ENCODE measurements at places on chromosomes 11 and 22.

DNA sequence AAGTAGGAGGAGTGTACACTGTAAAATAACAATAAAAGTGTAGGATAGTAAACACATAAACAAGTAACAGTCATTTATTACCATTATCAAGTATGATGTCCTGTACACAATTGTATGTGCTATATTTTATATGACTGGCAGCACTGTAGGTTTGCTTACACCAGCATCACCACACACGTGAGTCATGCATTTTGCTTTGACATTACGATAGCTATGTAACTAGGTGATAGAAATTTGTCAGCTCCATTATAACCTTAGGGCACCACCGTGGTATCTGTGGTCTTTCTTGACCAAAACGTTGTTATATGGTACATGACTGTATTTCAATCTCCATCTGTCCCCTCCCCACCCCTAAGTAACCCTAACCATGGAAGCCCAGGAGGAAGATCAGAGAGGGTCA, 1.1 kb downstream of the DNAL4 start:
- DNase-seq, result no peak

DNA sequence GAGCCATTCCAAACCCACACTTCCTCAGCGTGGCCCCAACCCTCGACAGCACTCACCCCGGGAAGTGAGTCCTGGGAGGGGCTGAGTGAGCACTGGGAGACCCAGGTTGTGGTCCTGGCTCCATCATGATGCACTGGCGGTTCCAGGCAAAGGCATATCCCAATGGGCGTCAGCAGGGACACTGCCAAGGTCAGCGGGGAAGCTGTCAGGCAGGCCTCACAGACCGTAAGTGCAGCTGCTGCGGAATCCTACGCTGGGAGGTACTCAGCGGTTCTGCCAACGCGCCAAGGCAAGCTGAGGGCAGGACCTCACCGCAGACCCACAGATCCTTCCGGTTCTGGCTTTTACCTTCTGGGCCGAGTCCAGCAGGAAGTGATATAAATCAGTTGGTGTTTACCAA, 1.4 kb upstream of the GAL3ST1 start:
- DNase-seq, result no peak

DNA sequence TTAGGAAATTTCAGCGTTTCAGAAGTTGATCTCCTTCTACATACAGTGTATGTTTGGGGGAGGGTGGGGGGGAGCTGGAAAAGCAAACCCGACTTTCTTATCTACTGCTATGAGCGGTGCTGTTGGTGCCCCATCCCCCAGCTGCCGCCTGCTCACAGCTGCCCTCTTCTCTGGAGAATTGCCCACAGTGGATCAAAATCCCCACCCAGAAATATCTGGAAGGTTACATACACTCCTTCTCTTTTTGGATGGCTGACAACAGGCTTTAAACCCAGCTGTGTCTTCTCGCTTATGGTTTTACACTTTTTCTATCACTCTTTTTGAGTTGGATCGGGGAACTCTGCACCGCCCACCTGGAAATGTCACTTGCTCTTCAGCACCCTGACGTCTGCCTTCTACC, 56.4 kb downstream of the DHCR7 start:
- DNase-seq, result no peak

DNA sequence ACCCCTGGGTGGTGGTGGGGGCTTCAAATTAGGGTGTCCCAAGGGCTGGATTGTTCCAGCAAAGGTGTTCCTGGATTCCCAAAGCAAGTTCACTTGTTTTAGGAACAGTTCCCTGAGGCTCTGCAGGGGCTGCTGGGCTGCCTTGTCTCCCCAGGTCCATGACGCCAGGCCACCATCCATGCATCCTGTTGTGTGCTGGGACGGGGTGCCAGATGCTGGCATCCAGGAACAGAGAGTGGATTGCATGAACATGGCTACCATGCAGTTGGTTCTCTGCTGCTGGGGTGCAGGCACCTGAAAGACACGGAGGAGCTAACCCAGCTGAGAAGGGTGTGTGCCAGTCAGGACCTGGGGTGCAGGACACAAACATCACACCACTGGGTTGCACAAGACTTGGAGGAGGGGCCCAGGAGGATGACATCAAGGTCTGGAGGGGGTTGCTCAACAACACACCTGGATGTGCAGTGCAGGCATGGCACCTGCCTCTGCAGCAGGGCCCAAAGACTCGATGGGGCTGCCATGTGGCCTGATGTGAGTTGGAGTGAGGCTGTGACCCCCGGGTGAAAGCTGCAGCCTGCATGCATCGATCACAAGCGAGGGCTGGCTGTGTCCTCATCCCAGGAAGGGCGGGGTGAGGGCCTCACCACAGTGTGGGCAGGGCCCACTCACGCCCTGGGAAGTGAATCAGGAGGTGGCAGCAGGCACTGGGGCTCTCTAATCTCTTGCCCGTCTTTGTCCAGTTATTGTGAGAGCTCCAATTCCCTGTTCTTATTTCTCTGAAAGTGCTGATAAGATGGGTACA, 74.0 kb upstream of the CLDN5 start:
- DNase-seq, result no peak

- DNase-seq, result peak; percentile 11
Measured at GRCh38 chr22:30856741-30857502, 111.7 kb downstream of the MORC2 start.

- no peak for DNase-seq
Measured at GRCh38 chr11:23727794-23728193, 769.1 kb upstream of the LUZP2 start.

GRCh38 chr11:34827228-34827627, 89.0 kb downstream of the APIP start:
- DNase-seq, result no peak

DNA sequence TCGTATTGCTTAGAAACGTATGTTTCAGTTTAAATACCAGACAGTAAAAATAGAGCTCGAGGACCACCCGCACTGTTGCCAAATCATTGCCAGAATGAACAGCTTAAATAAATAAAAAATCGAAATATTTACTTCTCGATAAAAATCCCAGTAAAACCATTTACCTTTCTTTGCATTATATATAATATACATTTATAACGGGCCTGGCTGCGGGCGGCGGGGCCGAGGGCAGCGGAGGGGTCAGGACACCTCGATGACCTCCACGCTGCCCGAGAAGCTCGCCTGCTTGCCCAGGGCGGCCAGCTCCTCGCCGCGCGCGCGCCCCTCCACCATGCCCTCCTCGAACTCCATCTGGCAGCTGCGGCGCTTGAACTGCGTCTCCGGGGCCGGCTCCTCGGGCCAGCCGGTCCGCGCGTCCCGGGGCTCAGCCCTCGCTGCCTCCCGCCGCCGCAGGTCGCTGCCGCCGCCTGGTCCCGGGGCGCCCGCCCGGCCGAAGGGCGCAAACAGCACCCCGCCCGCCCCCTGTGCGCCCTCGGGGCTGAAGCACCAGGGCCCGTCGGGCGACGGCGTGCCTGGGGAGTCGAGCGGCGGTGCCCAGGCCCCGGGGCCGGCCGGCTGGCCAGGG, 15.7 kb downstream of the DUSP8 start:
- DNase-seq, result no peak

GRCh38 chr11:103488579-103488978, 379.4 kb downstream of the DYNC2H1 start:
- no peak for DNase-seq

DNA sequence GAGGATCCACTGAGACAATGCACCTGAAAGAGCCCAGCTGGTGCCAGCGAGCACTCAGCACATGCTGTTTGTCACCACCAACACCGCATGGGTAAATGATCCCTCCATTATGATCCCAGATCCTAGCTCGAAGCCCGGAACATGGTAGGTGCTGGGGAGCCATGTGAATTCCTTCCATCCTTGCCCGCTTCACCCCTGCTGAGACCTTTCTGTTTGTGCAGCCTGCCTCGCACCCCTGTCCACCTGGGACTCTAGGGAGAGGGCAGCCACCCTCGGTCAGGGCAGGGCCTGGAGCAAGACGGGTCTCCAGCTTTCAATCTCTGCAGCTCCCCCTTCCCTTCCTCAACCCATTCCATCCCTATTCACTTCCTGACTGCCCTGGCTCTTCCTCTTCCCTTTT, 116.2 kb upstream of the ALX4 start:
- DNase-seq, result no peak

- DNase-seq, result peak; percentile 68
Measured at GRCh38 chr22:45284705-45285262, at the start of gene UPK3A. Gene UPK3A, plus strand, starts transcription at chr22:45284949. Its CDS starts 65 bp downstream, at chr22:45285014.

- DNase-seq, result no peak
Measured at GRCh38 chr22:46985507-46985882, 223.0 kb downstream of the TBC1D22A start.

GRCh38 chr11:66264914-66265313, 3.5 kb upstream of the RAB1B start:
- DNase-seq, result no peak

- no peak for DNase-seq
Measured at GRCh38 chr22:50285568-50286229, 15.5 kb upstream of the MAPK11 start.

DNA sequence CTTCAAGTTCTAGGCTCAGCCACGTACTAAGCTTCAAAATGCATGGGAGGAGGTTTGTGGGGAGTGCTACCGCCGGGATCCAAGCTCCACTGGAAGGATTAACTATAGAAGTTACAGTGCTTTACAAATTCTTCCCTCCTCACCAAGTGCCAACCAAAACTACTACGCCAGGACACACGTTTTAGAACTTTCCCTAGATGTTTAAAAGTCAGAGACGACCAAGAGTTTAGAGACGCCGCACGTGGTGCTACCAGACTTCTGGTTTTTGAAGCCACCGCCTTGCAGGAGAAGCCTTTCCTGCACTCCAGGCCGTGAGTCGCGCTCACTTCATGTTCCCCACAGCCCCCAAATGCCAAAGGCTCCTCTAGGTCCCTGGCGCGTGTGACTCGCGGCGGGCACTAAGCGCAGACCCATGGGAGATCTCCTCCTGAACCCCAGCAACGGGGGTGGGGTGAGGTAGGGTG, 734 bp downstream of the SNU13 start:
- peak; percentile 52 for DNase-seq

DNA sequence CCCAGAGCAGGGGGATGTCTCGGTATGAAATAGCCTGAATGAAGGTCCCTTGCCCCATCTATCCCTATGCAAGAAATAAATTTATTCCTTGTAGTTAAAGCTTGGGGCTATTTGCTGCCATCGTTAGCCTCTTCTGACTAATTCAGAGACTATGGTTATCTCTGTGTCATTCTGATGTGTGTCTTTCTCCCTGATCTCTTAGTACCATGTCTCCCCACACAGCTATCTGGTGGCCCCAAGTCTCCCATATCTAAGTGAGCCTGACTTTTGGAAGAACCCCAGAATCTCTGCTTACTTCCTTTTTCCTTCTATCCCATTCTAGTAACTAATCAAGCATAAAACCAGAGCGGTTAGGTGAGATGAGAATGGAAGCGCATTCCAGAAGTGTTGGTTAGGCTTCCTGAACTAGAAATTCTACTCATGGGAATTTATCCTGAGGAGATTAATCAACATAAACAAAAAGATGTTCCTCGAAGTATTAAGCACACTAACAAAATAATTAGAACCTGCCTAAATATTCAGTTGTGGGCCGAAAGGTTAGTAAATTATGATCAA, 71.4 kb upstream of the BMAL1 start:
- DNase-seq, result no peak

DNA sequence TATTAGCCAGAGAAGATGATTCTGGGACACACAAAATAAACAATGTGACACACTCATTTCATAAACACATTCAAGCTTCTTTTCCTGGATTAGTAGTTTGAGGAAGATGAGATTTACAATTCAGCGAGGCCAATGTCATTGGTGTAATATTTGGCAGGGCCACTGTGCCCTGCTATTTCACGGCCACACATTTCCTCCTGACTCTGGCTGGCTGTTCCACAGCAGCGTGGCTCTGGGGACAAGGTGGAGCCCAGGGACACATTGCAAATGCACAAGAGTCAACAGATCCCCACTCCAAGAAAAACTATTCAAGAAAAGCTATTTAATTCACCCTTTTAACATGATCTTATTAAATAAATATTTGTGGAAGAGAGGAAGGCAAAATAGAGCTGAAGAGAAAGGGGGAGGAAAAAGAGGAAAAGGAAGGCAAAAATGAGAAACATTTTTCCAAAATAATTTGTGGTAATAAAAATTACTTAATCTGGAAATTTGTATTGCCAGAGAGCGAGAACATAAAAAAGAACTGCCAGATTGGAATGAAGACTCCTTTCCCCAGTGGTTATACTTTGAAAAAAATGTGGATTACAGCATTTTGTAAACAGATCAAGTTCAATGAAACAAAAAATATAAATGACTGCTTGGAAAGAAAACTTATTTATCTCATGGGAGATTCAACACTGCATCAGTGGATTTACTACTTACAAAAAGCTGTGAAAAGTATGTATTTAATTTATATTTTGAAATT, 27.1 kb downstream of the NXPE2 start:
- DNase-seq, result no peak

DNA sequence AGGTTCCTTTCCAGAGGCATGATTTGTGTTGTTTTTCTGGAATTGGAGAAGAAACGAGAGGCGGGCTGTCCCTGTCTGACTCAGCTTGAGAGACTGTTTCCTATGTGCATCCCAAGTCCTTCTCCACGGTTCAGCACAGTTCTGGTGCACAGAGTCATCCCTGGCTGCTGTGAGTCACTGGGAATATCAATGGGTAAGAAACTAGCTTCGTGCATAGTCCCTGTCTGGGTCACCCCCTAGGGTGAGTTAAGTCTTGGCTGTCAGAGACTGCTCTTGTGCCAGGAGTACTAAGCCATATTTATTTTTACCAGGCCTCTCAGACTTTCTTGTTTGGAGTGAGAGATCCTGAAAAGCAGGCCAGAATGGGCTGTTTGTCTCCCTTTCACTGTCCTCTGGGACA, 2.4 kb upstream of the LRP4 start:
- DNase-seq, result no peak

GRCh38 chr11:121886996-121887395, 229.0 kb downstream of the BLID start:
- DNase-seq, result no peak

- DNase-seq, result no peak
Measured at GRCh38 chr22:33850193-33850592, 70.1 kb downstream of the LARGE1 start.

DNA sequence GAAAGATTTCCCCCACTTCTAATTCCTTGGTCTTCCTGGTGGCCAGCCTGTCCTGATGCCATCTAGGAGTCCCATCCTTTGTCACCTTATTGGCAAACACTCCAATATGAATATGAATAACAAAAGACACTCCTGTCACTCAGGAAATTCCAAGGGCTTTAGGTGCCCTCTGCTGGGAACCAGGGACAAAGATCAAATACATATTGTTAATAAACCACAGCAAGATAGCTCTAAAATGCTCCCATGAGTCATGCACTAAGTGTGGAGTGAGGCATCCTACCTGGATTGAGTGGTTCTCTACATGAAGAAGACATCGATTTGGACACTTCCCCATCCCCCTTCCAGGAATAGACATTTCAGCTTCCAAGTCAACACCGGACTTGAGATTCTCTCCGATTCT, 823.6 kb downstream of the TBC1D22A start:
- DNase-seq, result no peak

GRCh38 chr11:3167143-3168119, 2.3 kb upstream of the OSBPL5 start:
- DNase-seq, result no peak

- DNase-seq, result no peak
Measured at GRCh38 chr11:24233041-24233440, 263.8 kb upstream of the LUZP2 start.
